ENCODE measurements at places on chromosomes 1 and 21.

DNA sequence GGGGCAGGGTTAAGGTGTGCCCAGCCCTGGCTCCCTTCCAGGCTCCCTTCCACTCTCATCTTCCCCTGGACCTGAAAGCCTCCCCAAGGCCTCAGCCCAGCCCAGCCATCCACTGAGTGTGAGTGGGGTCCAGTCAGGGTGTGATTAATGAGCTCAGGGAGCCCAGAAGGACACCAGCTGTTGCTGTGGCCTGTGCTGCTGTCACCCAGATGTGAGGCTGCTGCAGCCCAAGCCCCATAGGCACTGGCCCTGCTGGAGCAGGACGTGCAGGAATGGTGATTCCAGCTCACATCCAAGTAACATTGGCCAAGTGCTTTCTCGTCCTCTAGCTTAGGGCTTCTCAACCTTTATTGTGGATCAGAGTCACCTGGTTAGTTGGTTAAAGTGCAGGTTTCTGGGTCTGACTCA is 77.6 kb downstream of the EPHB2 start:
- DNase-seq: no peak

DNA sequence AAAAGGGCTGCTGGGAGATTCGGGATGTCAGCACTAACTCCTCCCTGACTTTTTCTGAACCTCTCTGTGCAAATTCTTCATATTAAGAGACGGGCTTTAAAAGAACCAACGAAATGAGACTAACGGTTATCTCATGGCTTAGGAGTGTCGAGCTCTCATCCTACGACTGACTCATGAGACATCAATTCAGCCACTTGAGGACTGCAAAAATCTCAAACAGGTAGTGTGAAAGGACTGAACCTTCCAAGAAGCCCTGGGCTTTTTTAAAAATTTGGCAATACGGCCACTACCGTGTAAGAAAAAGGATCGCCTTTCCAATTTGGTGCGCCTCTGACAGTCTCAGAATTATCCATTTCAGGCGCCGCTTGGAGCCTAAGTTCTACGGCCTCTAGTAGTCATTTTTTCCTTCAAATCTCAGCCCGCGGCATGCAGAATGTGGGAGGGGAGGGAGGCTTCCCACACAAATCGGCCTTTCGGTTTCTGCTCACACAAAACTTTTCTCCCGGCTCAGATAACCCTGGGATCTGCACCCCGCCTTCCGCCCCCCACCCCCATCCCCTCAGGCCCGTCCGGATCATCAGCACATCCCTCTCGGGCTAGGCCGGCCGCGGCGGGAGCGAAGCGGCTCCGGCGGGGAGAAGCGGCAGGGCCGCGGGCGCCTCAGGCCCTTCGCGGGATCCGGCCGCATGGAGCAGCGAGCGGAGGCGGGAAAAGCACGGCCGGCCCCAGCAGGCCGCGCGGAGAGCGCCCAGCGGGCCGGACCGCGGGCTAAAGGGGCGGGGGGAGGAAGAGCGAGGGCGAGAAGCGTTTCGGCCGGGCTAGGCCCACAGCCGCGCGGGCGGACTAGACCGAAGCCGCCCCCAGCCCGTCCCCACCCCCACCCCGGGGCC is 618 bp downstream of the HNRNPR start:
- no peak for DNase-seq

- DNase-seq: no peak
These were observed 197.7 kb downstream of the GREM2 start for GRCh38 chr1:240414237-240414636.

GRCh38 chr21:45511661-45512431 is 30.4 kb downstream of the SLC19A1 start:
- no peak for DNase-seq

DNA sequence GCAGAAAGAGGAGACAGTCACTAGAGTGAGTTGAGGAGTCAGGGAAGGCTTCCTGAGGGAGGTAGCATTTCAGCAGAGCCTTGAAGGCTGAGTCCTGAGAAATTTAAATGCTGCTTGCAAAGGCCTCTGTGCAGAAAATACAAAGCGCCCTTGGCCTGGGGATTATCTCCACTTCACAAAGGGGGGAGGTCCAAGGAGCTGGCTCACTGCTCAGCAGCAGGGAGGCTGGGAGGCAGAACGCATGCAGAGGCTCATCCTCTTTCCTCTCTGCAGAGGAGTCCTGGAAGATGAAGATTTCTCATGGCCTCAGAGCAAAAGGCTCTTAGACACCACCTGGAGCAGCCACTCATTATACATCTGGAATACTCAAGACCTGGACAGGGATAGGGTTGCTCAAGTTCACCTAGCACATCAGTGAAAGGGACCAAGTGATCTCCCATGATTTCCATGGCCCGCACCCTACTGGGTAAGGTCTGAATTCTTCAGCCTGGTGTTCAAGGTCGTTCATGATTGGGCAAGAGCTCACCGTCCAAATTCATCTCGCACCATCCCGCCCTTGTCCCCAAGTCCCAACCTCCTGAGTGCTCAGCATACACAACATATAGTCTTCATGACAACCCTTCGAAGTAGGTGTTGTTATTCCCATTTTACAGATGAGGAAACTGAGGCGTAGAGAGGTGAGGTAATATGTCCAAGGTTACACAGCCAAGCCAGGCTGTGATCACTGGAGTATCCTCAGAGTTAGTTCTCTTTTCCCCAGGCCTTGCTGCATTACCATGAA is 9.0 kb downstream of the SLC1A7 start:
- no peak for DNase-seq

GRCh38 chr21:26473471-26473870 is 99.6 kb downstream of the CYYR1 start:
- DNase-seq: no peak

- no peak for DNase-seq
These were observed 51.4 kb downstream of the LRIG2 start for GRCh38 chr1:113124366-113124765.

DNA sequence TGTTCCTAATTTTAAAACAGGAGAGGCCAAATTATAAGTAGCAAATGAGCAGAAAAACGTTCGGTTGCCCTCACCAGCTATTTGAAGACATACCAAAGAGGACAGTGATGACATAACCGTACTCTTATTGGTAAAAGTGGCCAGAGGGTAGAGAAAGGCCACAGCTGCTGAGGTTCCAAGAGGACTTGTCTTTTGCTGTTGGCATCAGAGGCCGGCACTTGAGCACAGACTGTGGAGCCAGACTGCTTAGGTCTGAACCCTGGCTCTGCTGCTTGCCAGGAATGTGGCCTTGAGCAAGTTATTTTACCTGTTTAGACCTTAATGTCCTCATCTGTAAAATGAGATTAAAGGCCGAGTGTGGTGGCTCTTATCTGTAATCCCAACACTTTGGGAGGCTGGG is 14.9 kb downstream of the ETV3L start:
- DNase-seq: no peak

- DNase-seq: no peak
These were observed 9.1 kb downstream of the SWT1 start for GRCh38 chr1:185166106-185166505.

- DNase-seq: no peak
These were observed 10.2 kb downstream of the DMRTB1 start for GRCh38 chr1:53469373-53469772.

- DNase-seq: peak; percentile 69
These were observed 7.8 kb downstream of the PTTG1IP start for GRCh38 chr21:44865561-44866280.

DNA sequence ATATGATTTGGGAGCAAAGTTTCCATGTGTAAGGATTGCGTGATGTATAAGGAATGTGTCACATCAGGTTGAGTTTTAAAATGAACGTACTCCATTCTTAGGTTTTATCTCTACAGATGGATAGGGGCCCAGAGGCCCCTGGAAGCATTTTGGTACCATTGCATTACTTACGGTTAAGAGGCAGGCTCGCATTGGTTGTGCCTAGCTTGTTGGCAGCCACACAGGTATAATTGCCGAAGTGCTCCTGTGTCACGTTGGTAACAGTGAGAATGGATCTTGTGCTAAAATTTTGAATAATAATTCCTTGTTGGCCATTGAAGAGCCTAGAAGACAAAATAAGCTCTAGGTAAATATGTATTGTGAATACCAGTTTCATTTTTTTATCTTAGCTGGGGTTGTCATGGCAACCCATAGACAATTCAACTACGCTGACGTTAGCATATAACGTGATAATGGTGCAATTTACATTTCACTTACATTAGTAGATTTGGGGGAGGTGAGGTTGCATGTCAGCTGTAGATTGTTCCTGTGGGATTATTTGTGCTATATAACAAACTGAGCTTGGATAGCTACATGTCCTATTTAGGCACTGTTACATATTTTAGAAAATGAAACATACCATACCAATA is 511.9 kb upstream of the ZRANB2 start:
- no peak for DNase-seq

- DNase-seq: no peak
These were observed 67.1 kb downstream of the FGGY start for GRCh38 chr1:59364037-59364436.

- no peak for DNase-seq
These were observed 77.4 kb downstream of the DESI2 start for GRCh38 chr1:244730153-244730933.

DNA sequence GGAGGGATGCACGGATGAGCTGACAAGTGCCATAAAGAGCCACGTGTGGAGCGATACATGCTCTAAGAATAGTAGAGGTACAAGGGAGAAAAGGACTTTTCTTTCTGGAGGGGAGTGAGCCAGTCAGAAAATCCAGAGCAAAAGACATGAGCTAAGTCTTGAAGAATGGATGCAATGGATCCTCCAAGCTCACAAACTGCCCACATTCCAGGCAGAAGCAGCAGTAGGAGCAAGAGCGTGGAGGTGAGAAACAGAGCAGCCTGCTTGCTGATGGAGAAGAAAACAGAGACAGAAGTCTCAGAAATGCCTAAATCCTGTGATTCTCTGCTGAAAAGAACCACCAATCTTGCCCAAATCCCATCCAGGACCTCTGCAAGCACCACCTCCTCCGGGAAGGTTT is 78.2 kb upstream of the RALGPS2 start:
- no peak for DNase-seq

DNA sequence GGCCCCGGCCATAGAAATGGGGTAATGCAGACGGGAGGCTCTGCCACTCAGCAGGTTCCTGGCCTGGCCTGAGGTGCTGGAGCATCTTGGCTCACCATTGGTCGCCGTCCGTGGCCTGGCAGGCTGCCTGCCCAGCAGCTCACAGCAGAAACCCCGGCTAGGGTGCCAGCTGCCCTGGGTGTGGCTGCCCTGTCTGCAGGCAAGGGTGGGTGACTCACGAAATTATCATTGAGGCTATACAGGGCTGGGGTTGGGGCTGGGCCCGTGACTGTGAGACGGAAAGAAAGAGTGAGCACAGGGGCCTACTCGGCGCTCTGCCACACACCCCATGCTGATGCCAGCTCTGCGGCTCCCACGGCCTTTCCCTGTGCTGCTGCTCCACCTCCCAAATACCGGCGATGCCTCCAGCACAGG is 8.0 kb upstream of the PKP1 start:
- DNase-seq: no peak

- no peak for DNase-seq
These were observed 383.1 kb upstream of the ESRRG start for GRCh38 chr1:217106231-217106901.

GRCh38 chr1:186476264-186477040 is 15.5 kb upstream of the PDC start:
- DNase-seq: no peak

GRCh38 chr1:205858141-205858961 is 8.4 kb upstream of the PM20D1 start:
- DNase-seq: no peak

DNA sequence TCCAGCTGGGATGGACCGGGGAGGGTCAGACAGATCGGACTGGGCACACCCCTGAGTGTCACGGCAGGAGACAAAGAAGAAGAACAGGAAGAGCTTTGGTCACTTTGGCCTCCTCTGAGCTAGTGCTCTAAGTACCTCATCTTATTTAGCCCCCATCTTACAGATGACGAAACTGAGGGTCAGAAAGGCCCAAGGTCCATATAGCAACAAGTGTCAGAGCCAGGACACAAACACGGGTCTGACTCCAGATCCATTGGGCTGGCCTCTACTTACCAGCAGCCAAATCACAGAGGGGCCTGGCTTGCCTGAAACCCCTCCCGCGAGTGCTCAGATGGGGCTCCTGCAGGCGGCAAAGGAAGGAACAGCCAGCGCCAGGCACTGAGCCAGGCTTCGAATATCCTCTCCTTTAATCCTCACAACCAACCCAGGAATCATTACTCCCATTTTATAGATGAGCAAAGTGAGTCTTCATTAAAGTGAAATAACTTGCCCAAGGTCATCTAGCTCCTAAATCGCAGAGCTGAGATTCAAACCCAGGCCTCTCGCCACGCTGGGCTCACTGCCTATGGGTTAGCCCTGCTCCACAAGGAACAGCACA is 25.7 kb upstream of the SELENON start:
- no peak for DNase-seq

DNA sequence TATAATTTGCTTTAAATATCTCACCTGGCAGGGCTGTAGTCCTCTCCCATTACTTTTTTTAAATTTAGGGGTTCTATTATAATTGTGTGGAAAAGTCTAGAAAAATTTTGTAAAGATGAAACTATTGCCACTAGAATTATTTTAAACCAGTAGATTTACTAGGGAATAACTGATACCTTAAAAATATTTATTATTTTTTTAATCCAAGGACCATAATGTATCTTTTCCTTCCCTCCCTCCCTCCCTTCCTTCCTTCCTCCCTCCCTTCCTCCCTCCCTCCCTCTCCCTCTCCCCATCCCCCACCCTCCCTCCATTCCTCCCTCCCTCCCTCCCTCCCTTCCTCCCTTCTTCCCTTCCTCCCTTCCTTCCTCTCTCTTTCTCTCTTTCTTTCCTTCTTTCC is 90.5 kb downstream of the DNM3 start:
- DNase-seq: no peak

DNA sequence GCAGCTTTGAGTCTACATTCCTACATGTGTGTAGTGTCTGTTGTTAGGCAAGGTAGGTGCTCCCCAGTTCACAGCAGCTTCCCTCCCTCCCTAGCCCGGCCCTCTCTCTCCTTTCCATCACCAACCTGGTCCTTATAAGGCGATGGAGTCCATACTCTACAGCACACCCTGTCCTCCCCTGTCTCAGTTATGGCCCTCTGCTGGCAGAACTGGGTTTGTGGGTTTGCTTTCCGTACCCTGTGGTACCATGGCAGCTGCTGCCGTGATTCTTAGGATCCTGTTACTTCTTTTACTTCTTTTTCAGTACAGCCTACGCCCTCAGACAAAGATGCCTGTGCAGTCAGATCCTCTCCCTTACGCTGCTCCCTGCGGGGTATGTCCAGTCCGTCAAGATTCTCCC is 31.7 kb downstream of the AK5 start:
- DNase-seq: no peak

GRCh38 chr1:65177457-65177856 is 29.5 kb downstream of the AK4 start:
- no peak for DNase-seq

All from GF-D8 (cell line).